Hindlimb muscle (tissue), 1 donor: ENCODE measurements at places on chromosomes 1 and 21.
A peak's percentile ranks its signal among the peaks of the same experiment; 100 is the strongest.

- no peak for DNase-seq
Measured at GRCh38 chr1:57229076-57229475, 194.8 kb downstream of the DAB1 start.

- no peak for DNase-seq
Measured at GRCh38 chr1:163844459-163844858, 522.7 kb downstream of the NUF2 start.

DNA sequence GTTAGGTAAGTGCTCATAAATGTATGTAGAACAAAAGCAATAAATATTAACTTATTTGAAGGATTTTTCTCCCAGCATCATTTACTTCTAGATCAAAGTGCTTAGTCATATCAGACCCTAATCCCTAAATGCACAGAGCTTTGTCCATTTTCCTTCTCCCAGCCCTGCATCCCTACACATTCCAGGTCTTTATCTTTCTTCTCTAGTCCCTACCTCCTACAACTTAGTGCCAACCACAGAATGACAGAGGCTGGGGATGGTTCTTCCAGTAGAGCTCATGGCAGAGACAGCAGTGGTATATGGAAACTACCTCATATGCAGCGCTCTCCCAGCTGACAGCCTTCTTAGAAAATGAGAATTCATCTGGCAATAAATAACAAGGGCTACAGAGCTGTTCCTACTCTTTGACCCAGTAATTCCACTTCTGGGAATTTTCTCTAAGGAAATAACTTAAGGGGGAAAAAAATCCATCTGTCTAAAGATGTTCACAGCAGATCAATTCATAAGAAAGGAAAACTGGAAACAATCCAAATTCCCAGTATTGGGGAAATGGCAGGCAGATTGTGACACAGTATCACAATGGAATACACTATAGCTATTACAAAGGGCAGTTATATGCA is 62.9 kb upstream of the ROR1 start:
- DNase-seq: peak; percentile 18

DNA sequence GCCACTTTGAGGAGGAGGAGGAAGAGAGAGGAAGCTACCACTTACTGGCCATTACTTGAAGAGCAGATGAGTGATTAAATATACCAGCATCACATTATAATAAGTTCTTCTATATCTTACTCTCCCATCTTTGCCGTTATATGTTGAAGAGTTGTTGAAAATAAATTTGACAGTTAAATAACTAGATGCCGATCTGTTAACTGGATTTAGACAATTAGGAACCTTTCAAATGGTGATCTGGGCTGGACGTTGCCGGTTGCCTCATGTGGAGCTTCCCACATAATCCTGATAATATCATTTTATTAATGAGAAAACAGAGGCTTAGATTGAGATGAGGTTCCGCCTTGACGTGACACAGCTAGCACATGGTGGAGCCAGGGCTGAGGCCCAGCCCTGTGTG is 147.0 kb downstream of the SDCCAG8 start:
- DNase-seq: no peak

- no peak for DNase-seq
Measured at GRCh38 chr21:22346576-22346975, 1348.4 kb downstream of the NCAM2 start.

DNA sequence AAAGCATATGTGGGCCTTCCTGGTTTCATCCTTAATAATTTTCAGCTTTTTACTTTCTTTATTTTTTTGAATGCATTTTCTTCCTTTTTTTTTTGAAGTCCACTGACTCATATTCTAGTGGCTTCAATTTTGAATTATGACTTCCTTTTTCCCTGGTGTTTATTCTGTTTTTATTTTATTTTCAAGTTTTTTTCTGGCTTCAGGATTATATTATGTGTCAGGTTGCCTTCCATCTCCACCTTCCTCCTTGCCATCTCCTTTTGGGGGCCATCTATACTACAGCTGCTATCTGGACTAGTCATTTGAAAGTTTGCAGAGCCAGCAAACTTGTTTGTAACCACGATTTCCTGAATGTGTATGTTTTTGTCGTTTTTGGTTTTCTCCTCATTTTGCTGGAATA is 117.6 kb downstream of the LEPR start:
- no peak for DNase-seq

DNA sequence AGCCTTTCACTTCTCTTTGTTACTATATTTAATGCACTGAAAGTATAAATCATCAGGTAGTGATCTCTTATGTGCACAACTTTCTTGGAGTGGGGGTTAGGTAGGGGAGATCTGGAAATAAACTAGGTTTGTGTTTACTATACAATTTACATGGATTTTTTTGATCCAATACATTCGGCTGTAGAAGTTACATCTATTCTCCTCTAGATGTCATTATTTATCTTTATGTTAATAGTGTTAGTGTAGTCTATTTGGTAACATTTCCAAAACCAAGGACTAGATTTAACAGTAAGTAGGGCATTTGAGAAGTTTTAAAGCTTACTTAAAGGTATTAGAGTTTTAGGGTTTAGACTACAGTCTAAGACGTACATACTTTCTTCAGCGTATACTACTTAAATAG is 5.4 kb downstream of the VPS45 start:
- no peak for DNase-seq

DNA sequence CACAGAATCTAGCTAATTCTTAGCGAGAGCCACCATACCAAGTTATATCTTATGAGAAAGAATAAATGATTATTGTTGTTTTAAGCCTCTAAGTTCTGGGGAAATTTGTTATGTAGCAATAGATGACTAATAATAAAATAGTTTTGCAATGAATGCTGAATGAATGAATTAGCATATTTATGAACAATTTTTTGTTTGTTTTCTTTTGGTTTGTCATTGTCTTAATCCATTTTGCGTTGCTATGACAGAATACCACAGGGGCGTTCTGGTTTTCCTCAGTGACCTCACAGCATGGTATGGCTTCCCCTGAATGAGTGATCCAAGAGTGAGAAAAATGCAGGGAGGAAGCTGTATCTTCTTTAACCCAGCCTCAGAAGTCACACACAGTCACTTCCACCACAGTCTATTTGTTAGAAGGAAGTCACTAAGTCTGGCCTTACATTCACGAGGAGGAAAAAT is 53.8 kb upstream of the HPDL start:
- DNase-seq: no peak

GRCh38 chr1:54096227-54096876 is 42.9 kb downstream of the TCEANC2 start:
- DNase-seq: no peak

GRCh38 chr1:246532519-246532918 is 25.4 kb upstream of the SMYD3 start:
- no peak for DNase-seq

- no peak for DNase-seq
Measured at GRCh38 chr21:43193088-43193650, 24.4 kb downstream of the CRYAA start.

GRCh38 chr1:116842654-116843053 is 67.1 kb upstream of the PTGFRN start:
- DNase-seq: no peak

DNA sequence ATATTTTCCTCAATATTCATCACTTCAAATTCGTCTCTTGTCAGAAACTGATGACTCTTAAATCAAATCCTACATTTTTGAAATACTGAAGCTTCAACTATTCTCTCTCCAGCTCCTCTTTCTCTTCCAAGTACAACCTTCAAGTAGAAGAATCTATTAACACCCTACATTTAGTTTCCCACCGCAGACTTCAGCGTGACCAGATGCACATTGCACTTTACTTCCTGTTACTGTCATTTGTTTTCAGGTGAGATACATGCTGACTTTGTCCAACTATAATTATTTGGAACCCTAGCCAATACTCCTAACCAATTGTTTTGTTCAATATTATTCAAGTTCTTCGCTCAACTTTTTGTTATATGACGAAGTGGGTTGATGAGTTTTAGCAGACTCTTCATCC is 116.0 kb downstream of the MRPL39 start:
- DNase-seq: no peak

GRCh38 chr1:91766883-91767282 is 119.1 kb downstream of the TGFBR3 start:
- DNase-seq: no peak

DNA sequence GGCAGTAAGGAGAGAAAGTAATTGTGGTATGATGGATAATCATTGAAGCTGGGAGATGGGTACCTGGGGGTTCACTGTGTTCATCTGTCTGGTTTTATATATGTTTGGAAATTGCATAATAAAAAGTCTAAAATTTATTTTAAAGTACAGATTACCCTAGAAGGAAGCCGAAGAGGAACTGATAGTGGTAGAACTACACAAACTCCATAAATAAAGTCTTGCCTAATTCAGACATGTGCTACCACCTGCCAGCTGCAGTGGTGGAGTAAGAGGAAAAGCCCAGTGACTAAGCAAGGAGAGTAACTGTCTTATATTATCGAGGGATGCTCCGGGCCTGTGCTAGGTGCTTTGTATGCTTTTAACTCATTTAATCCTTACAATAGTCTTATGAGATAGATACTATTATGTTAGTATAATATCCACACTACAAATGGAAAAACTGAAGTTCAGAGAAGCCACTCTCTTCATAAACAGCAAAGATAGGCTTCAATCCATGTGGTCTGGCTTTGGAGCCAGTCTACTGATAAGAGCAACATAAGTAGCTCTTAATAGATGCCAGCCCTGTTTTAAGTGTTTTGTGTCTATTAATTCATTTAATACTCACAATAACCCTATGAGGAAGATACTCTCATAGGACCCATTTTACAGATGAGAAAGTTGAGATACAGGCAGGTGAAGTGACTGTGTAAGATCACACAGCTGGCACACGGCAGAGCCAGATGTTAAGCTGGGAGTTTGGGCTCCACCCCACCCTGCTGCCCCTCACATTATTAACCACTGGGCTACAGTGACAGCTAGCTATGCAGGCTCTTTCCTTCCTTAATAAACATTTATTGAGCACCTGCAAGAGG is 56.8 kb upstream of the HNRNPU start:
- no peak for DNase-seq

DNA sequence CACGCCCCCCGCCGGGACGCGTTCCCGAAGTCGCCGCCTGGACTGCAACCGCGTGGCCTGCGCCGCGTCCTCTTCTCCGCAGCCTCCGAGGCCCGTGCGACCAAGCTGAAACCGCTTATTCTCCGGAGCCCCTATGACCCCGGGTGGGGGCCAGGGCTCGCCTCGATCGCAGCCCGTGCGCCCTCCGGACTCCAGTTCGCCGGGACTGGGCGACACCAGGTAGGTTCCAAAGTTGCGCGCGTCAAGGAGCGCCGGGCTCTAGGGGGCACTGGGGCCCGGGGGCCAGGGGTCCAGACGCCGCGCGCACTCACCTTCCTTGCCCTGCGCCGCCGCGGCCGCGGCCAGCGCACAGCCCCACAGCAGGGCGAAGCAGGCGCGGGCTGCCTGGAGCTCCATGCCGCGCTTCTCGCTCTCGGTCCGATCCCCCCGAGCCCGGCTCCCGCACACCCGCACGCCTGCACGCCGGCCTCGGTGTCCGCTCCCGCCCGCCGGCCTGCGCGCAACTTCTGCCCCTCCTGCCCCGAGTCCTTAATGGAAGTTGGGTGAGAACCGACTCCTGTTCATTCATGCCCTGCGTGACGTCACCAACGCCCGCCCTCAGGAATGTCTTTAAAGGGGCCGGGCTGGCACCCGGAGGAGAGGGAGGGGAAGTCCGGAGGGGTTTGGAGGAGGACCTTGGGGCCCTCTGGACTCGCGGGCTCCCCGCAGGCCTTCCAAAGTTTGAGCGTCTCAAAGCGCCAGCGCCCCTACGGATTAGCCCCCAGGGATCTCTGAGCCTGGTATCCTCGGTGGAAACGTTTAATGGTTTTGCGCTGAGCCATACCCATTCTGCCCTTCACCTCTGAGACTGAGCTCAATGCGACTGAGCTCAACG is at the start of gene EPHA2:
Gene EPHA2 (minus strand): TSS at position 533 of the 874 bp plus-strand sequence. CDS start 137 bp downstream, at position 396.
- no peak for DNase-seq

GRCh38 chr1:81314513-81315233 is 486.1 kb upstream of the ADGRL2 start:
- DNase-seq: no peak
